Esophagus mucosa (tissue), 1 donor: ENCODE measurements at places on chromosomes 5 and 9. TPM values are rescaled to one million over a fixed set of nuclear protein-coding genes. Genes with fewer than 3 reads are reported as not detected.

Gene TIMD4
- total RNA-seq = 0.20 TPM

- ATAC-seq = no peak
Measured at GRCh38 chr5:1200495-1201326, 684 bp upstream of the SLC6A19 start.

Gene PTGDS
- total RNA-seq = 18.4 TPM

Gene SV2C
- total RNA-seq = 0.12 TPM

Gene TAF11L14
- not detected for total RNA-seq

DNA sequence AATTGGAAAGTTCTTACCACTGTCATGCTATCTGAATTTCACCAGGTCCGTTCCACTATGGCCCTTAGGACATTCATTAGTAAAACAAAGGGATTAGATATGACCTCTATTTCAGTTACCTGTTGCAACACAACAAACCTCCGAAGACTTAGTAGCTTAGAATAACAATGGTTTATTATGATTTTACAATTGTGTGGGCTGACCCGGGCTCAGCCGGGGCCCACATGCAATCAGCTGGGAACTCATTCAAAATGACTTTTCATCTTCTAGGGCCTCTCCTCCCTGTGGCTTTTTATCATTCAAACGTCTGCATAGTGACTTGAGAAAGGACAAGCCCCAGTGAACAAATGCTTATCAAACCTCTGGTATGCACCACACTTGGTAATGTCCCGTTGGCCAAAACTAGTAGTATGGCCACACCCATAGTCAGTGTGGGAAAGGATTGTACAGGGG lies 2.3 kb upstream of the FBXW11 start:
- ATAC-seq = no peak

Gene IFNK
- not detected for total RNA-seq

Gene IL3
- not detected for total RNA-seq

- ATAC-seq = no peak
Measured at GRCh38 chr9:126217250-126217653, 109.4 kb upstream of the MVB12B start.

DNA sequence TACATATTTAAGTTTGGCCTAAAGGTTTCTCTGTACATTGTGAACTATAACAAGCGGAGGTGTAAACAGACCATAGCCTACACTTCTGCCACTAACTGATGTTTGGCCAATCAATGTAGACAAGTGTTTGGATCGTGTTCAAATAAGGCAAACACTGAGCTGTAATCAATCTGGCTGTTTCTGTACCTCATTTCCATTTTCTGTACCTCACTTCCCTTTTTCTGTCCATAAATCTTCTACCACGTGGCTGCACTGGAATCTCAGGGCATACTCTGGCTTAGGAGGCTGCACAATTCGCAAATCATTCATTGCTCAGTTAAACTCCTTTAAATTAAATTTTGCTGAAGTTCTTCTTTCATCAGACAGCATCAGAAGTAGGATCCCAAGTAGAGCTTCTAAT lies 140.9 kb downstream of the SLC25A46 start:
- no peak for ATAC-seq

DNA sequence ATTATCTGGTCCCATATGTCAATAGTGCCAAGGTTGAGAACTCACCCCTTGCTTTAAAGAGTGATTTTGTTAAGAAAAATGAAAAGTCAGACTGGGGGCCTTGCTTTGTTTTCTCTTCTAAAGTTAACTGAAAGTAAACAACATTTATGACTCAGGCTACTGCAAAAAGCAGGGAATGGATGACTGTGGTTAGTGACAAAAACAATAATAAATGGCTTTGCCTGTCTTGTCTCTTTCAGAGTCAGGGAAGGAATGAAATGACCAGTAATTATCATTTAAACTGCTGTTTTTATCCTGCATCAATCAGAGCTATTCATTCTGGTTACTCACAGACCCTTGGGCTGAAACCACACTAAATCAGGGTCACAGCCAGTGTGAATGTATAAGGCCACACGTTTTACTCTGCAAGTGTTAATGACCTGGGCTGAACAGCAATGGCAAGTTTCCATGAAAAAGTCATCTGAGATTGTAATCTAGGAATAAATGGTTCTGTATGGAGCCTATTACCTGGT lies 112.2 kb downstream of the ZNF608 start:
- no peak for ATAC-seq

GRCh38 chr5:176369934-176370711 lies 4.8 kb downstream of the ARL10 start:
- no peak for ATAC-seq

DNA sequence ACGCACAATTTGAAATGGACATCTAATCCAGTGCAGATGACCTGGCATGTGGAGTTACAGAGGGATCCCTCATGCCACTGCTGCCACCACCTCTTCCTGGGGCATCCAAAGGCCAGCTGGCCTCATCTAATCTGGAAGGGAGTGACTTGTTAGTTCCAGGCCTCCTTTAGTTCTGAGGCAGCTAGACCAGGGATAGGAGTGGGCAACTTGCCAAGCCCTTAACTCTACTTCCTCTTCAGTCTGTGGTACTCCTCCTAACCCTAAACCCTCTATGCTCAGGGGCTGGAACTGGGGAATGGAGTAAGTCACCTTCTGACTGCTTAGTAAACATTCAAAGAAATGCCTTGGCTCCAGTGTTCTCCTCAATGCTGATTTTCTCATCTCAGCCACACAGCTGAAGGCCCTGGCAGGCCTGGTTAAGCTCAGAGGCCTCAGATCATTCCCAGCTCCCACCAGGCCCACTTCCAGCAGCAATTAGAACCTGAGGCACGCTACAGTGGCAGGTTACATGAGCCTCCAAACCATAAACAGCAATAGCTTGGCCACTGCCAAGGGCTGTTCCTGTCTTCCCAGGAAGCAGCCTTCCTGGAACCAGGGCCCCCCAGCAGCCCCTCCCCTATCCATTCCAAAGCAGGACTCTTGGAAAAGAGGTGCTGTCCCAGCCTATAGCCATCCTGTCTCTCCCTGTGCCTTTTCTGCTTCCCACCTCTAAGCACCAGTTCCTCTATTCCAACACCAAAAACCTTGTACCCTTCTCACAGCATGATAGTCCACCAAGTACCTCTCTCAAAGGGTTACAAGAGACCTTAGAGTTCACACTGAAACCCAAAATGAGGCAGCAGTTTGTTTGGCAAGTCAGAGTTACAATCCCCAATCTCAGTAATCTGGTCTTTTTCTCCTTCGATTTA lies 2.0 kb downstream of the EIF4EBP3 start:
- peak; percentile 41 for ATAC-seq

Gene SLC27A6
- total RNA-seq = 1.8 TPM

Gene PCDHB9
- 0.48 TPM for total RNA-seq

GRCh38 chr5:56763711-56764466 lies 51.5 kb upstream of the MAP3K1 start:
- ATAC-seq = peak; percentile 65

Gene PFN3
- total RNA-seq = not detected

DNA sequence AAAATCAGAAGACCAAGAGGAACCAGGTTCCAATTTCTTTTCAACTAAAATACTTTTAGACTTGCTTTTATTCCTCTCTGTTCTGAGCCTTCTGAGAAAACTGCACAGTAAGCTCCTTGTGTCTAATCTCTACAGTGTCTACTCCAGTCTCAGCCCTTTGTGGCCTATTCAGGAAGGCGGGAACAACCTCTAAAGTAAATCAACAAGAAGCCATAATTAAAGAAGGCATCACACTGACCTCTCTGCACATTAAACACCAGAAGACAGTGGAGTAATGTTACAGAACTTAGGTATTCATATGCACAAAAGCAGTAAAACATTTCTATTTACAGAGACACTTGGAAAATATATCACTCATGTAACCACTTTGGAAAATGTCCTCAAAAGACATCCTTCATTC lies 14.9 kb downstream of the XPA start:
- ATAC-seq = no peak

Gene IGFBPL1
- total RNA-seq = not detected

DNA sequence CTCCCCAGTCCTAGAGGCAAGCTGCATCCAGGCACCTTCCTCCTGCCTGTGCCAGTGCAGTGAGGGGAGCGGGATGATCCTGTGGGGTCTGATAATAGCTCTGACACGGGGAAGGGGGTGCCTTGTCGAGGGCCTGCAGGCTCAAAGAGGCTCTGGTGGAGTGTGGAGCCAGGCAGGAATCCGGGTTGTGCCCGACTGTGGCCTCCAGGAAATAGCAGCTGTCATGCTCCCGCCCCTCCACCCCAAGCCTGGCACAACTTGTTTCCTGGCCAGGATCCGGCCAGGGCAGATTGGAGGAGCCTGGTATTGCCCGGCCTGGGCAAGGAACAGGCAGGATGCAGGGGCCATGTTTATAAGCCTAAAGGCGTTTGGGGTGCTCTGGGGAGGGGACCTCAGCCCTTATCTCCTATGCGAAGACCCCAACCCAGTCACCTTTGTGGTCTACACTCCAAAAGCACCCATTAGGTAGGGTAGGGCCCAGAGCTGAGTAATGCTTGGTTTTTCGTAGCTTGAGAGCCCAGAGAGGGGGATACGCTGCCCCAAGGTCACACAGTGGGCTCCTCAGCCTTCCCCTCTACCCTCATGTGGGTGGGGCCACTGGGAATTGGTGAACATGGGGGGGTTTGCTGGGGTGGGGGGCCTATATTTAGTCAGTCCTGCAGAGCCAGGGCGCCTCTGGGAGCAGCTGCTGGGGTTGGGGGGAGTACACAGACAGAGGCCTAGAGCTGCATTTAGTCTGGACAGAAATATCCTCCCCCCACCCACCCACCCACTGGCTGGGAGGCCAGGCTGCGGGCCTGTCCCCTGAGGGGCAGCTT lies 12.2 kb downstream of the CXXC5 start:
- peak; percentile 75 for ATAC-seq

GRCh38 chr5:14914623-14915260 lies 43.2 kb upstream of the ANKH start:
- ATAC-seq = no peak
